Left renal cortex interstitium (tissue), 4 donors: ENCODE measurements at places on chromosomes 16 and 17.

DNA sequence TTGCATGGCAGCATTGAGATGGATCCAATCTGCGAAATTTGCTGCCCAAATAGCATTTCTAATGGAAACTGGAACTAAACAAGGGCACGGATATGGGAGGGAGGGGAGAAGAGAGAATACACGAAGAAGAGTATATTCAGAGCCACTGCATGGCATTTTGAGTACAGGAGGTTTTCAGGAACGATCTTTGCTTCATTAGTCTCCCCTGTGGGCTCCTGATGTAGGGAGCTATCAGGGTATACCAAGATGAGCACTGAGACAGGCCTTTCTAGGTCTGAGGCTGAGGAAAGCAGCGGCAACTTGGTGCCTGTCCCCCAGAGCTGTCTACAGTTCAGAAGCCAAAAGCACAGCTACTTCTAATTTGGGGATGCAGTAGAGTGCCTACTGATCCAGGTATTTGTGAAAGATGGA, 257.7 kb upstream of the PMFBP1 start:
- DNase-seq = no peak

DNA sequence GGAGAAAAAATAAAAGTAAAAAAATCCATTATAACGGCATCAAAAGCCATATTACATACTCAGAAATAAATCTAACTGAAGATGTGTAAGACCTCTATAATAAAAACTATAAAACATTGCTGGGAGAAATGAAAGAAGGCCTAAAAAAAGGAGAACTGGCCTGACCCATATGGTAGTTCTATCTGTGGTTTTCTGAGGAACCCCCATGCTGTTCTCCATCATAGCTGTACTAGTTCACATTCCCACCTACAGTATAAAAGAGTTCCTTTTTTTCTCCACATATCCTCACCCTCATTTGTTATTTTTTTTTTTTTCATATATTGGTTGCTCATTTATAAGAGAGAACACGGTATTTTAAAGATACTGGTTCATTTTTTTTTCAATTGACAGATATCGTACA, 191.8 kb downstream of the STX8 start:
- DNase-seq = no peak

GRCh38 chr16:84618581-84619460, 943 bp upstream of the COTL1 start:
- no peak for DNase-seq

DNA sequence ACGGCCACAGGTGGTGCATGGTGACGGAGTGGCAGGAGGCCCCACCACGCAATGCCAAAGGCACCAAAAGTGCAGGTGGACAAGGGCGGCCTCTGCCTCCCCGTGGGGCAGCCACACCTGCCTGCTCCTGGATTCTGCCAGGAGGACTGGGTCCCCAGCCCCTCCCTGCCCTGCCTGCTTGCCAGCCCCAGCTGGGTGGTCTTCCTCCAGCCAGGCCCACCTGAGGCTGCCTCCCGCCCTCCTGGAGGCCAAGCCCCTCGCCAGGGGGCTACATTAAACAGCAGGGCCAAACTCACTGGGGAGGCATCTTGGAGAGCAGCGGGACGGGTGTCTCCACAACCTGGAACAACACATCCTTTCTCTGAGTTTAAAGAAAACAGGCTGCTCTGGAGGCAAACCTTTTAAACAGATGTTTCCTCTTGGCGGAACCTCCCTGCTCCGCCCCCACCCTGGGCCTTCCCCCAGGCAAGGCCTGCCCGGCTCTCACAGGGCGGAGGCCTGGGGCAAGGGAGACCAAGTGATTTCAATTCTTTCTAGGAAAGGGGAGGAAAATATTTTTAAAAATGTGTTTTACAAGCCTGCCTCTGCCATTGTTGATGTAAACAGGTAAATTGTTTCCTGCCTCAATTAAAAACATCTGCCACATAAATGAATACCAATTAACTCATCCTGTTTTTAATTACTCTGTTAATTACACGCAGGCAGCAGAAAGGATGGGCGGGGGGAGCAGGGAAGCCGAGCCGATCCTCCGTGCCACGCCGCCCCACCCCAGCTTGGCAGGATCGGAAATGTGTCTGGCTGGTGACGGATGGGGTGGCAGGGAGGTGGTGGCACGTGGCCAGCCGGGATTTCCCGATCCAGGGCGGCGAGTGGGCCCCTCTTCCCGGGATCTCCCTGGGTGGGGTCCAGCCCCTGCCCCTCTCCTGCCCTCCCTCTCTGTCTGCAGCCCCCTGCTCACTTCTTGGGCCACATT, 54.4 kb upstream of the PABPN1L start:
- no peak for DNase-seq

GRCh38 chr17:71192039-71192555, 928.7 kb upstream of the SOX9 start:
- DNase-seq = no peak

DNA sequence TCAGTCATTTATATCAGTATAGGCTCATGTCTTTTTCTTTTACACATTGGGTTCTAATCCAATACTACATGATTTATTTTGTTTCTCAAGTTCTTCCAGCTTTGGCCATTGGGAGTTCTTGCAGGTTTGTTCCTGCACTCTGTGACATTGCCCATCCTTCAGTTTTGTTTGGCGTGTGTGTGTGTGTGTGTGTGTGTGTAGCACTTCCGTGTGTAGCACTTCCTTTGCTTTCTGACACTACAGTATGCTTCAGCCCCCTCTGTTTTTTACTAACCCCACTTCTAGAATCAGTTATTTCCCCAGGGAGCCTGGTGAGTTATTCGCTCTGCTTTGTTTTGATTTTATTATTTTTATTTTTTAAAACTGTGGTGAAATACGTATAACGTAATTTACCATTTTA, 75.6 kb upstream of the LGALS9 start:
- no peak for DNase-seq

- no peak for DNase-seq
Measured at GRCh38 chr17:73091410-73091769, 1.1 kb downstream of the SLC39A11 start.

DNA sequence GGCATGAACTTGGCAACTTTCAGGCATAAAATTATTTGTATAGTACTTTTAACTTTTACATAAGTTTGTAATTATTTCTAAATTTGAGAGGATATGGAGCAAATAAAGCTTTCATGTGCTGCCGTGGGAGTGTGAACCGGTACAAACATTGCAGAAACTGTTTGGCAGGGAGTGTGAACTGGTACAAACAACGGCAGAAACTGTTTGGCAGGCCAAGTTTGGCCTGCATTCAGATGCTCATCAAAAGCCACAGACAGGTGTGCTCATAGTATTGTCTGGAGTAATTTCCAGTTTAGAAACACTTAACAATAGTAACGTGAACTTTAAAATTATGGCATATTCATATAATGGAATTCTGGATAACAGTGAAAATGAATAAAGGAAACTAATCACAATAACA, 73.8 kb upstream of the ATP2A3 start:
- no peak for DNase-seq

- DNase-seq = no peak
Measured at GRCh38 chr16:88869673-88869980, 3.2 kb upstream of the PABPN1L start.

GRCh38 chr17:22669721-22670120, 977.4 kb downstream of the KCNJ18 start:
- DNase-seq = no peak

DNA sequence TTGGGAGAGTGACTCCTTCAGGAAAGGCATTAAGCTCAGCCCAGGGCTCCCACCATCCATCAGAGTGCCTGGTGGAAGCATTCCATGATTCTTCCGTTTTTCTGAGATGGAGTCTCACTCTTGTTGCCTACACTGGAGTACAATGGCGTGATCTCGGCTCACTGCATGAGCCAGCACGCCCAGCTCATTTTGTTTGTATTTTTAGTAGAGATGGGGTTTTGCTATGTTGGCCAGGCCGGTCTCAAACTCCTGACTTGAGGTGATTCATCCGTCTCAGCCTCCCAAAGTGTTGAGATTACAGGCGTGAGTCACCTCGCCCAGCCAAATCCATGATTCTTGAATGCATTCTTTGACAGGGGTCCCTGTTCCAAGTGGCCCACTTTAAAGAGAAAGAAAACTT, 23.1 kb downstream of the MIS12 start:
- no peak for DNase-seq

GRCh38 chr17:43591779-43592562, 45.8 kb upstream of the ETV4 start:
- no peak for DNase-seq

- no peak for DNase-seq
Measured at GRCh38 chr16:84819644-84820304, at the start of gene CRISPLD2. Gene CRISPLD2, plus strand, starts transcription at chr16:84819985. Its CDS starts 18,511 bp downstream, at chr16:84838496.

- DNase-seq = no peak
Measured at GRCh38 chr16:3113765-3114479, 1.5 kb downstream of the ZNF205 start.

DNA sequence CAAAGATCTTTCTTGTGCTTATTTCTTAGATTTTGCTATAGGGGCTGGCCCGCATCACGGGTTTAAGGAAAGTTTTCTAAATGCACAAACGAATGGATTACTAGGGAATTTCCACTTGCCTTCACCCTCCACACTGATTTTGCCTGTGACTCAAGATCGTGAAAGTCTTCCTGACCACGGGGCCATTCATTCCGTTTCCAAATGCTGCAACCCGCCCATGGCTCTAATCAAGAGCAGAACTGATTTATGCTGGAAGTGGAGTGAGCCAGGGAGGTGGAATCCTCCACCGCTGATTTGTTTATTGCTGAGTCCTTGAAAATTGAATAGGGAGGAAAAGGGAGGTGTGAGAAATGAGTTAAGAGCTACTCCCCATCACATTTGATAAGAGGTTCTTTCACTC, 52.4 kb downstream of the CA10 start:
- DNase-seq = no peak

GRCh38 chr17:17356149-17356930, 53.2 kb downstream of the NT5M start:
- DNase-seq = peak; percentile 58
